ENCODE measurements at places on chromosomes 12 and 14. TPM values are rescaled to one million over a fixed set of nuclear protein-coding genes. Genes with fewer than 3 reads are reported as not detected.

The C12orf54 gene
- not detected for total RNA-seq

The KRT74 gene
- not detected for total RNA-seq

The TRIM9 gene
- total RNA-seq: 7.2 TPM

The TMCC3 gene
- 0.11 TPM for total RNA-seq

The CCT2 gene
- 389 TPM for total RNA-seq

The SCNN1A gene
- total RNA-seq: 3.8 TPM

The LBHD2 gene
- total RNA-seq: not detected

The BCL2L14 gene
- 5.1 TPM for total RNA-seq

The SYNE2 gene
- 29.0 TPM for total RNA-seq

The KRT77 gene
- total RNA-seq: not detected

The CD27 gene
- total RNA-seq: 160 TPM

The BHLHE41 gene
- total RNA-seq: not detected

The LEMD3 gene
- 19.5 TPM for total RNA-seq

The KRT3 gene
- total RNA-seq: not detected

The ANKRD33 gene
- not detected for total RNA-seq

The HSPB8 gene
- total RNA-seq: not detected

The FAR2 gene
- 6.0 TPM for total RNA-seq

The TAS2R8 gene
- total RNA-seq: not detected

The CCDC177 gene
- total RNA-seq: not detected

The PLEKHG7 gene
- total RNA-seq: not detected

The TOMM20L gene
- not detected for total RNA-seq

The TMEM63C gene
- total RNA-seq: 3.3 TPM

The ANKS1B gene
- total RNA-seq: 0.54 TPM

The KCNC2 gene
- not detected for total RNA-seq

The ZNF891 gene
- total RNA-seq: 1.8 TPM

The PRKAB1 gene
- 24.8 TPM for total RNA-seq

The THTPA gene
- total RNA-seq: 7.6 TPM

The EPYC gene
- not detected for total RNA-seq

The KLHL33 gene
- total RNA-seq: 0.59 TPM

The SALL2 gene
- total RNA-seq: 3.5 TPM

The ZNF839 gene
- total RNA-seq: 18.6 TPM

The PLEKHG3 gene
- total RNA-seq: 2.8 TPM

The FOXG1 gene
- total RNA-seq: not detected

The ATL1 gene
- total RNA-seq: 1.1 TPM

The TAS2R43 gene
- total RNA-seq: 0.34 TPM

The RNASE2 gene
- total RNA-seq: not detected

The SRRM4 gene
- total RNA-seq: not detected

The PPP1R1A gene
- not detected for total RNA-seq

Data from activated CD8-positive, alpha-beta T cell treated with anti-CD3 and anti-CD28 coated beads for 36 hours (primary cell).